ENCODE measurements at places on chromosomes 2 and 18. TPM values are rescaled to one million over a fixed set of nuclear protein-coding genes. Genes with fewer than 3 reads are reported as not detected.

- H3K27ac ChIP-seq = no peak overlapping the region
- H3K27me3 ChIP-seq = peaks cover 5% of the 10 kb centered on the region
- no peak for DNase-seq
- H3K36me3 ChIP-seq = peaks cover 20% of the 10 kb centered on the region
Measured at GRCh38 chr2:43102366-43103092, 123.9 kb downstream of the ZFP36L2 start.

TXNDC9 gene
- total RNA-seq = 42.1 TPM

DNA sequence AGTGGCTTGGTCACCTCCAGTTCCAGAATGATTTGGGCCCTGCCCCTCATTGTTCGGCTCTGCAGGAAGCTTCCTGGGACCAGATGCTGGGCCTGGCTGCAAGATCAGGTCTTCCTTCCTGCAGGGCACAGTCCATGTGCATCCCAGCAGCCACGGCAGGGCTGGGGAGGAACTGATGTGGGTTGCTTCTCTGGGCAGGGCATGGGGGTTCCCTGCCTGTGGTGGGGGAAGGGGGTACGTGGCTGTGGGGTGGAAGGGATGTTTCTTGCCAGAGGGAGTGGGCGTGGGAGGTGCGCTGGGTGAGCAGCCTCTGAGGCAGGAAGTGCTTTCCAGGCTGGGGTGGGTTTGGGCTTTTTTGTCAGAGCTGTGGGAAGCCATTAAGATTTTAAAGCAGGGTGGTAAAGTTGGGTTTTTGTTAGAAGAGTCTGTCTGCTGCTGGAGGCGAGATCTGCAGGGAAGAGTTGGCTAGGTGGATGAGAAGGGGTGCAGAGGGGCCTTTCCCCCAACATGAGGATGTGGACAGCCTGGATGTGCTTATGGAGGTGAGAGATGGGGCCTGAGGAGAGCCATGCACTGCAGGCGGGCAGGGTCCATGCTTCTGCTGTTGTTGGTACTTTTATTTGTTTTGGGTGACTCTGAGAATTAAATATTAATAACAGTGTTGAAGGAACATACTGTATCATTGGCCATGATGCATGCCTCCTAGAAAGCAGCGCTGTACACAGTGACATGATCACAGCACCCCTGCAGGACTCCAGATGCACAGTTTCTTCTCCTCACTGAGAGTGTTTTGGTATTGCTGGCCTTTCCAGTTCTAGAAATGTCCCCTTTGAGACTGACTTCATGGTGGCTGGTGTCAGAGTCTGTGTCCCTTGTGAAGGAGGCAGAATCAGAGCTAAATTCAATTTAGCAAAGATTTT is 45.3 kb downstream of the DGKD start:
- H3K27me3 ChIP-seq = no peaks in the 10 kb centered on the region
- peak overlapping the region; percentile 82 for H3K27ac ChIP-seq
- peak overlapping the region; percentile 52 for H3K4me3 ChIP-seq
- peaks cover 40% of the 10 kb centered on the region for H3K4me1 ChIP-seq

DNA sequence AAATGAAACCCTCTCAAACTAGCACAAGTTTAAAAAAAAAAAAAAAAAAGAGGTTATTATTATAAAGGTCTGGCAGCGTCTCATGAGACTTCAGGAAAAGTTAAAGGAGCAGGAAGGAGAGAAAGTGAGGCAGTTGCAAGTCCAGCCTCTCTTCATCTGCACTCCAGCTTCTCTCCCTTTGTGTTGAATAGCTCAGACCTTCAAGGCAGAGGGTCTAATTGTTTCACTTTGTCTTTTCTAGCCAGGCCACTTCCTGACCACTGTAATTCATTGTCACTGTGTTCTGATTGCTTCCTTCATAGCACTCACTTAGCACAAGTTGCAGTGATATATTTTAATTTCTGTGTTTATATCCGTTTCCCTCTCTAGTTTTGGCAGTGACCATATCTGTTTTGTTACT is 99.9 kb downstream of the SPATS2L start:
- no peak for DNase-seq
- no peaks in the 10 kb centered on the region for H3K27me3 ChIP-seq
- H3K4me1 ChIP-seq = peaks cover 48% of the 10 kb centered on the region
- peak overlapping the region; percentile 68 for H3K27ac ChIP-seq

- no peak for DNase-seq
- H3K4me3 ChIP-seq = no peak overlapping the region
- no peak overlapping the region for H3K27ac ChIP-seq
Measured at GRCh38 chr2:96783388-96783787, 22.7 kb downstream of the CNNM4 start.

MC4R gene
- not detected for total RNA-seq

DNA sequence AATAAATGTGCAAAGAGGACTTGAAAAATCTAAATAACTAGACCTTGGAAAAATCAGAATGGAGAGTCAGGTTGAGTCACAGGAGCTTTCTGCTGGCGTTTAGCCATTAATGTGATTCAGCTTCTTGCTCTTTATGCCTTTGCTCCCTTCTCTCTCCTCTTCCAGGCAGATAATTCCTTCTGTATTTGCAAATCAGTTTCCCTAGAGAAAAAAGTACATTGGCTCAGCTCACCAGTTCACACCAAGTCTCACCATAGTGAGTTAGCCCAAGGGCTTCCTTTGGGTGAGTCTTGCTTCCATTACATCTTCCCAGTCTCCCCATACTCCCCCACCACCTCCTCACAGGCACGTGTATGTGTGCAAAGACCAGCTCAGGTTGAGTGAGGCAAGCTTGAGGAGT is 73.6 kb downstream of the CYBRD1 start:
- H3K4me3 ChIP-seq = no peak overlapping the region
- DNase-seq = no peak
- H3K36me3 ChIP-seq = no peaks in the 10 kb centered on the region
- no peak overlapping the region for H3K27ac ChIP-seq
- H3K27me3 ChIP-seq = peaks cover 19% of the 10 kb centered on the region

DNA sequence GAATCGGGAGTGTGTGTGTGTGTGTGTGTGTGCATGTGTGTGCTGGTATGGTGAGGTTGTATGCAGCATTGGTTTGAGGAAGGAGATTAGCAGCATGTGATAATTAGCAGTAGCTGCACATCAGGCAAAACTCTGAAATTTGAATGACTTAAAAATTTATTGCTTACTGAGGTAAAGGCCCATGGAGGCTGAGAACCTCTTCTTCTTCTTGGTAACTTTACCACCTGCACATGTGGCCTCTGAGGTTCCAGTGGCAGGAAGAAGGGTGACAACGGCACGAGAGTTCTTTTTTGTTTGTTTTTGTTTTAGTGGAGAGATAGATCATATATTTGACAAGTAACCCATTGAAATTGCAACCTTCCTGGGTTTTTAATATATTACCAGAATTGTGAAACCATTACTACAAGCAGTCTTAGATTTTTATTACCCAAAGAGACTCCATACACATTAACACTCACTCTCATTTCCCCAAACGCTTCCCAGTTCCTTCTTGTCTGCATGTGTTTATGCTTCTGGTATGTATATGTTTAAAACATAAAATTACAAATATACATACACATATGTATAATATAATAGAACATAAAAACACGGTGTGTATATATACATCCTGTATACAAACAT is 292.1 kb downstream of the PTGR3 start:
- no peaks in the 10 kb centered on the region for H3K36me3 ChIP-seq
- no peak for DNase-seq
- no peak overlapping the region for H3K27ac ChIP-seq

GRCh38 chr2:52881606-52882005 is 886.0 kb upstream of the CHAC2 start:
- no peak for DNase-seq
- H3K36me3 ChIP-seq = no peaks in the 10 kb centered on the region
- no peaks in the 10 kb centered on the region for H3K27me3 ChIP-seq
- no peak overlapping the region for H3K4me3 ChIP-seq
- H3K4me1 ChIP-seq = no peaks in the 10 kb centered on the region

DNA sequence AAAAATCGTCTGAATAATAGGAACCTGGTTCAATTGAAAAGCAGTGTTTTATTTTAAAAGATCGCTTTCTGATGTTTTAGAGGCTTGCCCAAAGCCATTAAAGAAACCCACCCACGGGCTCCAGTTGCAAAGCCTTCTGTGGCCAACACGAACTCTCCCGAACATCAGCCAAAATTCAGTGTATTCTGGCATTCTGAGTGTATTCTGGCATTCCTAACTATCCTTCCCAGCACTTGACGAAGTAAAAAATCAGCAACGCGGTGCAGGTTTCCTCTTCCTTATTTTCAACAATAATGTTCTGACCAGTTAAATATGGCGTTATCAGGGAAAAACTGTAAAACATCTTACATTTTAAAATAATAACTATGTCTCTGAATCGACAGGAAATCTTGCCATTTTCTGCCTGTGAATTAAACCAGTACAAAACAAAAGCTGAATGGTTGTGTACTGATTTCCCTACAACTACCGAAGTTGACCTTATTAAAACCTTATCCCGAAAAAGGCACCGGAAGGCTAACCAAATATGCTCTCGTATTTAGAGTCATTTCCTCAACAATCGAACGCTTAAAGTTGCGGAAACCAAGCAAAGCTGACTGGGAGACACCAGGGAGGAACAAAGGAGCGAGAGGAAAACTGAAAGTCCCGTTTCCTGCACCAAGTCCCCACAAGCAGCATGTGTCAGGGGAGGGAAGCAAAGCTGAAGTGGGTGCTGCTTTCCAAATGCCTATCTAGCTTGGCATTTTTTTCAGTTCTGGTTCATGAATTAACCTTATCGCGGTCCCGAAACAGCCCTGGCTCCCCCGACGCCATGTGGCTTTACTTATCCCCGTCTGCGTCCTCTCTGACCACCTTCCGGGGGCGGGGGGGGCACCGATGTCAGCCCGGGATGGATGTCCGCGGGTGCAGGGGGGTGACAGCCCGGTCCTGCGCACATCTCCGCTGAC is 44.3 kb downstream of the ZNF516 start:
- peaks cover 43% of the 10 kb centered on the region for H3K27me3 ChIP-seq
- DNase-seq = no peak
- peak overlapping the region; percentile 81 for H3K4me3 ChIP-seq
- H3K4me1 ChIP-seq = peaks cover 11% of the 10 kb centered on the region
- no peaks in the 10 kb centered on the region for H3K36me3 ChIP-seq

GRCh38 chr2:233178994-233179847 is 72.3 kb upstream of the ATG16L1 start:
- no peak overlapping the region for H3K4me3 ChIP-seq
- peaks cover 4% of the 10 kb centered on the region for H3K4me1 ChIP-seq
- peaks cover 61% of the 10 kb centered on the region for H3K36me3 ChIP-seq
- no peak for DNase-seq
- H3K27ac ChIP-seq = no peak overlapping the region

DNA sequence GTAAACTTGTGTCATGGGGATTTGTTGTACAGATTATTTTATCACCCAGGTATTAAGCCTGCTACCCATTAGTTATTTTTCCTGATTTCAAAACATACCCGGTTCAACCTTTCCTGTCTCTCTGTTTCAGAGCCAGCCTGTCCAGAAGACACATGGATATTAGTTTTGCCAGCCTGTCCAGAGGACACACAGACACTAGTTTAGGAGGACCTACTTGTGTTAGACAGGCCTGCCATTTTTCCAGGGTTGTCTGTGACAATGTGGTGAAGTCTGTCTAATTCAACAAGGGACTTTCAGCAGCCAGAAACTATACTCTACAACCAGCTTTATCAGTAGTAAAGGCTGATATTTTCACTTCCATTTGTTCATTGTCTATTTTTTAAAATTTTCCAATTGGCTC is 56.1 kb upstream of the DCC start:
- no peak for DNase-seq
- no peaks in the 10 kb centered on the region for H3K4me1 ChIP-seq
- H3K27ac ChIP-seq = no peak overlapping the region
- H3K36me3 ChIP-seq = no peaks in the 10 kb centered on the region

DNA sequence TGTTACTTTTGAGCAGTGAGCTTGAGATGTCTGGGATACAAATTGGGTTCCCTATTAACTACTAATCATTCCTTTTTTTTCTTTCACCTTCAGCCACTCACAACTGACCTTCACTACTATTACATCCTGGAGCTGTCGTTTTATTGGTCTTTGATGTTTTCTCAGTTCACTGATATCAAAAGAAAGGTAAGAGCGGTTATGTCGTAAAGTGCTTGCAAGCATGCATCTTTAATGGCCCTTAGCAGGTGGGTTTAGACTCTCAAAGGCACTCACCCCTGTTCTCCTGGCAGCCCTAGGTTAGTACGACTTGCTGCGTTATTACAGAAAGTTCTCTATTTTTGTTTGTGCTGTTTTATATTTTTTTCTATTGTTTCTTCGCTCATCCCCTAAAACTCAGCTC is 107.6 kb upstream of the NOSTRIN start:
- H3K4me3 ChIP-seq = no peak overlapping the region
- H3K27ac ChIP-seq = no peak overlapping the region
- H3K36me3 ChIP-seq = peaks cover 24% of the 10 kb centered on the region

CEP76 gene
- total RNA-seq = 16.3 TPM

DNA sequence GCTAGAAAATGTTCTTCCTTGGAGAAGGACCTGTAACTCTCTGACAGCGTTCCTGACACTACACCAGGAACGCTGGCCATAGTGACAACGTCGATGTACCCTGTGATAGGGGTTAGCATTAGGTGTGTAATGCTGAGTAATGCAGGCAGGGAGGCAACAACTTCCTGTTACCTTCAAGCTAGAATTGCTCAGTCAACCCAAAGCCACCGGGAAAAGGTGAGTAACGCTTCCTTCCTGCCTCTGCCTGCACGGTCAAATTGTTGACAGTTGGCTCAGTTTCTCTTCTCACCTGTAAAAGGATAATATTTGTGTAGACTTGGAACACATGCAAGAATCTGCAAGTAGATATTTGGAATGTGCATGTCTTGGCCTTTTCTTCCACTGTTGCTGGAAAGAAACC is 12.7 kb downstream of the FAM110C start:
- H3K36me3 ChIP-seq = no peaks in the 10 kb centered on the region
- peaks cover 59% of the 10 kb centered on the region for H3K4me1 ChIP-seq
- DNase-seq = peak; percentile 85
- peak overlapping the region; percentile 34 for H3K4me3 ChIP-seq
- peak overlapping the region; percentile 74 for H3K27ac ChIP-seq
- H3K27me3 ChIP-seq = no peaks in the 10 kb centered on the region
